ENCODE measurements at places on chromosomes 2 and 18. TPM values are rescaled to one million over a fixed set of nuclear protein-coding genes. Genes with fewer than 3 reads are reported as not detected.

The MEX3C gene
- total RNA-seq, result 36.5 TPM

The DOK6 gene
- total RNA-seq, result not detected

The HTRA2 gene
- total RNA-seq, result 70.3 TPM

The TEX44 gene
- total RNA-seq, result not detected

The MSH6 gene
- 56.4 TPM for total RNA-seq

The KIAA2012 gene
- total RNA-seq, result not detected

The FTCDNL1 gene
- 3.1 TPM for total RNA-seq

The FZD7 gene
- total RNA-seq, result 29.4 TPM

The RUFY4 gene
- not detected for total RNA-seq

The IL36G gene
- total RNA-seq, result 0.24 TPM

The IL1F10 gene
- not detected for total RNA-seq

Data from RPMI7951 (cell line).